ENCODE measurements at places on chromosomes 16 and 17.

DNA sequence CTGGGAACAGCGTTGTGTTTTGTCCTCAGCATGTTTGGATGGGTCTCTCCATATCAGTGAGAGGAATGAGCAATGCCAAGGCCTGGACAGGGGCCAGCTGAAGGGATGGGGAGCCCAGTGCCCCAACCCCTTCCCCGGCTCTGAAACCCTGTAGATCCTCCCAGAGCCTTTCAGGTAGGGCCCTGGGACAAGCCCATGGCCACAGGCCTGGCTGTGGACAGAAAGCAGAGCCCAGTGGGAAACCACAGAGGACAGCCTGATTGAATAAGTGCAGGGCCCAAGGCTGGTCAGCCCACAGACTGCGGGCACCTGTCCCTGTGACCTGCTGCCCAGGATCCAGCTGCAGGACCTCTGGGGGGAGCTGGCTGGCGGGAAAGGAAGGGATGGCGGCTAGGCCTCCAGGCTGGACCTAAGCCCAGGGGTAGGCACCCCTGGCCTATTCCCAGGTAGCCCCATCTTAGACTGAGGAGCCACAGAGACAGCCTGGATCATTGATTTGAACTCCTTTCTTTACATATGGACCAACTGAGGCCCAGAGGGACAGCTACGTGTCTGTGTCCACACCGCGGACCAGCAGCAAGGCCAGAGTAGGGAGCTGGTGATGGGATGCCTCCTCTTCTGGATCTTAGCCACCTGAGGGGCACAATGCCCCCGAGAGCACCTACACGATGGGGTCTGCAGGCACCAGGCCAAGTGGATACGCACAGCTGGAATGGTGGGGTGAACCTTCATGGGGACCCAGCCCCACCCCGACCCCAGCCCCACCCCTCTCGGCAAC, 1.3 kb downstream of the CCDC102A start:
- no peak for DNase-seq

- DNase-seq = no peak
These were observed 1.7 kb upstream of the CRISPLD2 start for GRCh38 chr16:84818133-84818532.

DNA sequence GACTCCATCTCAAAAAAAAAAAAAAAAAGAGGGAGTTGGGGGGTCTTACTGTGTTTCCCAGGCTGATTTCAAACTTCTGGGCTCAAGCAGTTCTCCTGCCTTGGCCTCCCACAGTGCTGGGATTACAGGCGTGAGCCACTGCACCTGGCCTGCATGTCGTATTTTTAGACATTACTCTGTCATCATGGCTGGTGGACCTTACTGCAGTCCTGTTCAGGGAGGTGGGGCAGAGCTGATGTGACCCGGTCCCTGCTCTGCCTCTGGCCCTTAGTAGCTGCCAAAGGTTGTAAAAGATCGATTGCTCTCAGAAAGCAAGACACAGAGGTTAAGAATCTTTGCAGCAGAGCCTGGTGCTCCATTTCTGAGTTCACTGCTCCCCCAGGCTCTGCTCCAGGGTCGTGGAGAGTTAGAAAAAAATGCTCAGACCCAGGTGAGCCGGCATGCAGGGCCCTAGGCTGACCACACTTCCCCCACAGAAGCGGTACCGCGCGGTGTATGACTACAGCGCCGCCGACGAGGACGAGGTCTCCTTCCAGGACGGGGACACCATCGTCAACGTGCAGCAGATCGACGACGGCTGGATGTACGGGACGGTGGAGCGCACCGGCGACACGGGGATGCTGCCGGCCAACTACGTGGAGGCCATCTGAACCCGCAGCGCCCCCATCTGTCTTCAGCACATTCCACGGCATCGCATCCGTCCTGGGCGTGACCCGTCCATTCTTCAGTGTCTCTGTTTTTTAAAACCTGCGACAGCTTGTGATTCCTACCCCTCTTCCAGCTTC, 7.1 kb upstream of the LASP1NB start:
- no peak for DNase-seq

- DNase-seq = no peak
These were observed 9.4 kb downstream of the CMC2 start for GRCh38 chr16:80997139-80997798.

DNA sequence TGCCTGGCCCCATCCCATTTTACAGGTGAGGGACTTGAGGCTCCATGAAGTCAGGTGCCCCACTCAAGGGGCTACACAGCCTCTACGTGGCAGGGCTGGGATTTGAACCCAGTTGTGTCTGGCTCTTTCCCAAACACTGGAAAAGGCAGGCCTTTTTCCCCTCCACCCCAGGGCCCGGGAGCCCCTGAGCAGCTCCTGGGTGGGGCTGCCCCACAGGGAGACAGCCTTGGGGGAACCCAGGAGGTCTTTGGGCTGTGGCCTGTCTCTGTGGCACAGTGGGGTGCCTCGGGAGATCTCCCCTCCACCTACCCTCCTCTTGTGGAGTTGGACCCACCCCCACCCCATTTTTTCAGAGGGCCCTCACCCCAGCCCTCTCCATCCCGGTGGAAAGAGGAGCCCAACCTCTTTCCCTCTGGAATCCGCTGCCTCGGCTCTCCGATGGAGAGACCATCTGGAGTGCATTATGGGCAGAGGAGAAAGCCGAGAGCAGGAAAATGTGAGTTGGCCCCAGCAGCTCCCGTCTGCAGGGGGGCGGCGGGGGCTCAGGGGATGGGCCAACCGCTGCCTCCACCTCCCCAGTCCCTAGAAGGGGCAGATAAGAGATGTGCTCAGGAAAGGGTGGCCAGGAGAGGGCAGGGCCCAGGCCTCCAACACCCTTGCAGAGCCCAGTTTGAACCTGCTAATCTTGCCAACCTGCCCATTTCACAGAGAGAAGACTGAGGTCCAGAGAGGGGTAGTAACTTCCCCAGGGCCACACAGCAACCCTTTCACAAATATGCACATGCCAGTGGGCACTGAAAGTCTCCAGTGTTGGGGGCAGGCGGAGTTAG, 15.4 kb upstream of the TMEM92 start:
- no peak for DNase-seq

DNA sequence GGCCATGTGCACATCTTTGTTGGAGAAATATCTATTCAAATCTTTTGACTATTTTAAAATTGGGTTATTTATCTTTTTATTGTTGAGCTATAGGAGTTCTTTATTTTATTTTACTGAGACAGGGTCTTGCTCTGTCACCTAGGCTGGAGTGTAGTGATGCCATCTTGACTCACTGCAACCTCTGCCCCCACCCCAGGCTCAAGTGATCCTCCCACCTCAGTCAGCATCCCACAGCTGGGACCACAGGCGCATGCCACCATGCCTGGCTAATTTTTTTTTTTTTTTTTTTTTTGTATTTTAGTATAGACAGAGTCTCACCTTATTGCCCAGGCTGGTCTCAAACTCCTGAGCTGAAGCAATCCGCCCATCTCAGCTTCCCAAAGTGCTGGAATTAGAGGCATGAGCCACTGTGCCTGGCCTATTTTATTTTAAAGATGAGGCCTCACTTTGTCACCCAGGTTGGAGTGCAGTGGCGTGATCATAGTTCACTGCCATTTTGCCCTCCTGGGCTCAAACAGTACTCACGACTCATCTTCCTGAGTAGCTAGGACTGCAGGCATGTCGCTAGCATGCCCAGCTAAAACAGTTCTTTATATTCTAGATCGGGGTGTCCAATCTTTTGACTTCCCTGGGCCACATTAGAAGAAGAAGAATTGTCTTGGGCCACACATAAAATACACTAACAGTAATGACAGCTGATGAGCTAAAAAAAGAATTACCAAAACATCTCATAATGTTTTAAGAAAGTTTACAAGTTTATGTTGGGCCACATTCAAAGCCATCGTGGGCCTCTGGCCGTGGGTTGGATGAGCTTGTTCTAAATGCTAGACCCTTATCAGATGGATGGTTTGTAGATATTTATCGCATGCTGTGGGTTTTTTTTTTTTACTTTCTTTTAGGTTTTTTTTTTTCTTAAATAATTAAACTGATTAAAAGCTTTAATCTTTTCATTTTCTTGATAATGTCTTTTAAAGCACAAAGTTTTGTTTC, 13.7 kb downstream of the TENT4B start:
- no peak for DNase-seq

GRCh38 chr17:62179525-62180161, 114.6 kb upstream of the MED13 start:
- DNase-seq = peak; percentile 29

DNA sequence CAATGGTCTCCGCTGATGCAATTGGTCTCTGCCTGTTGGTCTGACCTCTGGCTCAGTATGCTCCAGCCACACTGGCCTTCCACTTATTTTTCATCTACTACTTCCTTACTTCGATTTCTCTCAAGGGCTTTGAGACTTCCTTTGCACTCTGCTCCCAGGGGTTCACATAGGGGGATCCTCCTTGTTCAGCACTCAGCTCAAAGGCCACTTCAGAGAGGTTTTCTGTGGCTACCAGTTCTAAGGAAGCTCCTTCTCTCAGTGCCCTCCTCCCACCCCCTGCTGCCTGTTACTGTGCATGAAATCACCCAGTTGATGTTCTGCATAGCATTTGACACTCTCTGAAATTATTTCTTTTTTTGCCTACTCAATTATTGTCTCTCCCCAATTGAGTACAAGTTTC, 476.4 kb downstream of the HS3ST3B1 start:
- DNase-seq = no peak
